Karpas-422 (cell line): ENCODE measurements at places on chromosomes 12 and 14.

GRCh38 chr14:50718949-50719348 is 50.8 kb upstream of the SAV1 start:
- DNase-seq = no peak

DNA sequence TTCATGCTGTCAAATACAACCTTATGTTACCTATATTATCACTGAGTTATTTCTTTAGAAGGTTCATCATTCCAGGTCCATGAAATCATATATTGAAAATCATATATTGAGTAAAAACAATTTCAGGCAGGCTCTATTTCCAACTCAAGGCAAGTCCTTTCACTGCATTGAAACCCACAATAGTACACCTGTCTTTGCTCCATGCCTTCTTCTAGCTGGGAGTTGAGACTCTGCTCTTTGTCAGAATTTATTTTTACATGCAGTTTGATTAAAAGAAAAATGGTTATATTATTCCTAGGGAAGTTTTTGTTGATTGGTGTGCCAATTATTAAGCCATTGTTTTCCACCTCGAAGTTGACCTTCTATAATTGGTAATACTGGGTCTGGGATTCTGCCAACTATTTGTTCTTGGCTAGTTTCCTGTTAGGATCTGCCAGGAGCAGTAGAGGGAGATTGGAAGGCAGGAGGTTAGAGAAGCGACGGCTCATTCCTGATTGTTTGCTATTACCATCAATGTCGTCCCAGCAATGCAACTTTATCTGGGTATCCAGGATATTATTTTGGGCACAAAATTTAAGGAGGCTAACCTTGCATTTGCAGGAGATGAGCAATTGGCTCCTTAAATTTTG is 79.5 kb upstream of the MIS18BP1 start:
- DNase-seq = no peak

- DNase-seq = no peak
Observed at GRCh38 chr12:67633708-67634107, 14.8 kb upstream of the DYRK2 start.

- no peak for DNase-seq
Observed at GRCh38 chr12:120090206-120090605, 26.3 kb downstream of the RAB35 start.

DNA sequence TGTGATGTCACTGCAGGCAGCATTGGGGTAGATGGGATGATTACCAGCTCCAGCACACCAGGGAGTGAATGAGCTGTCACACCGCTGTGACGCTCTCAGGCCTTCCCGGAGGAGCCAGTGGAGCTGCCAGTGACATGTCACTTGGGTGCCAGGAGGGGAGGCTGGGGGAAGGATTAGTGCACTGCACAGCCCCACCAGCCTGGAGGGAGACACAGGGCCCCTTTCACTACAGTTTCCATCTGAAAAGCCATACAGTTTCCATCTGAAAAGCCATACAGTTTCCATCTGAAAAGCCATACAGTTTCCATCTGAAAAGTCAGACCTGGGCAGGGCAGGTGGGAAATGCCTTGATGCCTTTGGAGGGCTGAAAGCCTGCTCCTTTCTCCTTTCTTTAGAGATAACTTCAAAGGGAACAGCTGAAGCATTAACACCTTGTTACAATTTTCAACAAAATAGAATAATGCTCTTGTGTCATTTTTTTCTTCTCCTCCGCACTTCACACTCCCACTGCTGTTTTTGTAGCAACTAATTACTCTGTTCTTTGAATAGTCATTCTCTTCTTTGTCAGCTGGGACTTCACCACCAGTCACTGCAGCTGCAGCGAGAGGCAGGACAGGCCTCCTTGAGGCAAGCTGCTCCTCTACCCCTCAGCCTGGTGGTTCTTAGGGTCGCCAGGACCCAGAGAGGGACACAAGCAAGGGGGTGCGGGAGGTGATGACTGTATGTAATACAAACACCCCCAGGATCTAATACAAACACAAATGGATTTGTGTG is 256.9 kb upstream of the RGS6 start:
- no peak for DNase-seq

- no peak for DNase-seq
Observed at GRCh38 chr14:33790996-33791395, 159.9 kb downstream of the EGLN3 start.

GRCh38 chr14:56860441-56860840 is 50.2 kb upstream of the OTX2 start:
- DNase-seq = no peak
